NCI-H1092 (cell line): ENCODE measurements at places on chromosomes 12 and 14.
A peak's percentile ranks its signal among the peaks of the same experiment; 100 is the strongest.

DNA sequence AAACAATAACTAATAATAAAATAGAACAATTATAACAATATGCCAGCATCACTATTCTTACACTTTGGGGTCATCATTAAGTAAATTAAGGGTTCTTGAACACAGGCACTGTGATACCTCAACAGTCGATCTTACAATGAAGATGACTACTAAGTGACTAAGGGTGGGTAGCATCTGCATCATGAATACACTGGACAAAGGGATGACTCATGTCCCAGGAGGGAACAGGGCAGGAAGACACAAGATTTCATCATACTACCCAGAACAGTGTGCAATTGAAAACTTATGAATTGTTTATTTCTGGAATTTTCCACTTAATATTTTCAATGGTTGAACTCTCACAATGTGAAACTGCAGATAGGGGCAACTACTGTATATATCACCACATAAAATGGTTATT, 19.7 kb downstream of the TSPAN19 start:
- DNase-seq = no peak

DNA sequence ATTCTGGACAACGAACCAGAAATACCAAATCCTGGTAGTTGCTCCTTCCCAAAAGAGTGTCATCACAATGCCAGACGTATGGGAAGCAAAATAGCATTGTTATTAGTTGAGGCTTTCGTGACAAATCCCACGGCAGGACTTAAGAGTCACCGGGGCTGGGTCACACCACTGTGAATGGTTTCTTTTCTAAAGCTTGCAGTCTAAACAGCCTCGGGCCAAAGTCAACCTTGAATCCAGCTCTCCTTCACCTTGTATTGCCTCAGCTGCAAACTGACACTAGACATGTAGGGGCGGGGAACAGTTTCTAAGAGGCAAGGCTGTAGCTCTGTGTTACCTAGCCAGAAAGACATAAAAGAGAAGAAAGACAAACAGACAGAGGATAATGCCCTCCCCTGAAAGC, 734.8 kb downstream of the MED13L start:
- DNase-seq = no peak

- DNase-seq = no peak
These were observed 145.3 kb downstream of the RBM19 start for GRCh38 chr12:113820842-113821241.

DNA sequence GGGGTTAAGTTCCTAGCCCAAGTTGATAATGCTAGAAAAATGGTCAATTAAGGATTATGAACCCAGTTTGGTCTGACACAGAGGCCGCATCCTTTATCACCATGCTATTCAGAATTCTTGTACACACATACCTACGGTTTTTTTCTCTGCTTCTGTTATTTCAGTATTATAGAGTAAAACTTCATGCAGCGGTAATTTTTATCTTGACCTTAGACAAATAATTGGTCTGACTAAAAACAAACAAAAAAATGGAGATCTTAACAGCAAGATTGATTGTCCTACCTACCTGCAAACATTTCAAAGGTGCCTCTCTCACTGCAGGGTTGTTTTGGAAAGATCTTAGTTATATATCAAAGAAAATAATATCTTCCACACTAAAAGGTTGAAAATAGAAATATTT, 201.9 kb upstream of the PRICKLE1 start:
- no peak for DNase-seq

DNA sequence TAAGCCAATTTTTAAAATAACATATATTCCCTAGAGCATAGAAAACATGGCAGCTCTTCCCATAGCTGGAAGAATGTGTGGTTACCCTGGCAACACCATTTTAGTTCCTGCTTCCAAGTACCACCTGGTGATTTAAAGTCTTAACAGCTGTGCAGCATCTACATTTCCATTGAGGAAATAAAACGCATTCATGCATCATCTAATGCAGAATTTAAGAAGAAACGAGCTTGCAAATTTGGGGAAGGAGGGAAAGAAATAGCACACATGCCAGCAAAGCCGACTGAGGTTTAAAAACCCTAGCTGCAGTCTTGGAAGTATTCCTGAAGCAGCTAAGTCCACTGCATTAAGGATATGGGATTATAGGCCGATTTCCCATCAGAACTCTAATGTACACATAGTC, 22.8 kb upstream of the SLC38A2 start:
- no peak for DNase-seq

GRCh38 chr12:48422060-48422459, 50.3 kb upstream of the ANP32D start:
- DNase-seq = no peak

- no peak for DNase-seq
These were observed 85.0 kb upstream of the SEL1L start for GRCh38 chr14:81618695-81619094.

DNA sequence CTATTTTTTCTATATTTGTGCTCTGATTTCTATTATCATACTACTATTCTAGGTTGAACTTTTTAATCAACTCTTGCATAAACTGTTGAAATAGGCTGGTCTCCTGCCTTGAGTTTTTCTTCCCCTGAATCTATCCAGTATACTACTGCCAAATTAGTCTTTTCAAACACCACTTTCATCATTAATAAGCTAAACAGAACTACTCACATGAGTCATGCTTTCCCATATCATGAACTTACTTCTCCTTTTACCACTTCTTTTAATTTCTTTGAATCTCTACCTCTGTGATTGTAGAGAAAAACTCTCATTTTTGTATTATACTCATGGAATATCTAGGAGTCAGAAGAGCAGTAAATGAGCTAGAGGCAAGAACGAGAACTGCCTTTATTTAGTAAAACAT, 340.3 kb upstream of the PDE3A start:
- no peak for DNase-seq

DNA sequence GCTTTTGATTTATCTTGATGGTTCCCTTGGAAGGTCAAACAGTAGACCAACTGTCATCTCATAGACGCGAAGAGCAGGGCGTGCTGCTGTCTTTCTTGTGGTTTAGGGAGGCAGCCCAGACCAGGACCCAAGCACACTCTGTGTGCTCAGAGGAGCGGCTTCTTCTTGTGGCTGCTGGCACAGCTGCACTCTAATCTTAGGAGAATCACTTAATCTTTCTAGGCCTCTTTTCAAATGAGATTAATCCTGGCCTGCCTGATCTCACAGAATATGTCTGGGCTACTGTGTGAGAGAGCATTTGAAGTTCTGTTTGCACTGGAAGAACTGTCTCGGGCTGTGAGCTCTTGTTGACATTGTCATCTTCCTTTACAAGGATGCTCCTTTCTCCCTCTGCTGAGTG, 60.0 kb upstream of the TRAF3 start:
- no peak for DNase-seq

- peak; percentile 63 for DNase-seq
These were observed 10.9 kb upstream of the PIK3C2G start for GRCh38 chr12:18250313-18250916.

DNA sequence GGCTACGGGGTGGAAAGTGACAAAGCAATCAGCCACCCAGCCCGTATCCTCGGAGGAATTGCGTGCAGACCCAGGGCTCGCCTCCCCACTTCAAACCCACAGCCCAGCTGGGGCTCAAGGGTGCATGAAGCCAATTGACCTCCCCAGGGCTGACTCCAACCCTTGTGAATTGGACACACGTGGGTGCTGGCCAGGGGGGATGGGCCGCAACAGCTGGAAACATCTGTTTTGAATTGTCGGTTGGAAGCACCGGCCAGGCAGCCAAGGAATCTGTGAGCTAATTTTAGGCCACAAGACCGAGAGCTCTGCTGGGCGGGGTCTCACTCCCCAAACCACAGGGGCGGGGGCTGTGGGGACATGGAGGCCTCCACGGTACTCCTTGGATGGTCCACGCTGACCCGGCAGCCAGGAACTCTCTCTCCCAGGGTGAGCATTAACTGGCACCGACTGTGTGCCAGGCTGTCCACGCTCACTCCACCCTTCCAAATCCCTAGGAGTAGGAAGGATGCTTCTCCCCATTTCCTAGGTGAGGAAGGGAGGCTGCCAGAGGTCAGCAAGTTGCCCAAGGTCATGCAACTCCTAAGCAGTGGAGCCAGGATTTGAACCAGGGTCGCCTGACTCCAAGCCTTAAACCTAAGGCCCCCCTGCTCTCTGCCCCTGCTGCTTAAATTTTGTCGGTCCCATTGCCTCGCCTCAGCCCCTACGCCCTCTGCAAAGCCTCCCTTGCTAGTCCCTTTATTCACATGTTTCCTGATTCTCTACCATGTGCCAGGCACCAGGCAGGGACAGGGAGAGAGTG, 11.9 kb upstream of the TMEM119 start:
- no peak for DNase-seq

GRCh38 chr12:9634177-9634803, 26.6 kb upstream of the KLRB1 start:
- peak; percentile 2 for DNase-seq

GRCh38 chr12:94186278-94187241, 38.2 kb downstream of the PLXNC1 start:
- DNase-seq = peak; percentile 44

- DNase-seq = no peak
These were observed 188.4 kb downstream of the PAH start for GRCh38 chr12:102728506-102729242.

GRCh38 chr14:35944847-35945246, 118.7 kb downstream of the BRMS1L start:
- DNase-seq = no peak

DNA sequence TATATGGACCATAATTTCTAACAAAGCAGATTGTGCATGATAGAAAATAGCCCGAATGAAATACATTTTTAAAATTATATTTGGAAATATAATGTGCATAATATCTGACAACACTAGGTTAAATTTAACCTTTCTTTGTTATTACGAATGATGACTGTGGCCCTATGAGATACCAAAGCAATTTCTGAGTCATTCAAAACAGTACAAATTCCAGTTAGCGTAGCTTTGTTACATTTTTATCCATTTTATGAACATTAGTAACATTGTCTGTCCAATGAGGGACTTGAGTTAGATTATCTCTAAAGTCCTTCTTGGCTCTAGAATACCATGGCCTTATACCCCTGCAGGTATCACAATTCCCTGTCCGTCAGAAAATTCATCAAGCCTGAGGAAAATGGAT, 39.0 kb upstream of the REP15 start:
- no peak for DNase-seq

GRCh38 chr12:124481772-124482566, 85.4 kb downstream of the NCOR2 start:
- no peak for DNase-seq

DNA sequence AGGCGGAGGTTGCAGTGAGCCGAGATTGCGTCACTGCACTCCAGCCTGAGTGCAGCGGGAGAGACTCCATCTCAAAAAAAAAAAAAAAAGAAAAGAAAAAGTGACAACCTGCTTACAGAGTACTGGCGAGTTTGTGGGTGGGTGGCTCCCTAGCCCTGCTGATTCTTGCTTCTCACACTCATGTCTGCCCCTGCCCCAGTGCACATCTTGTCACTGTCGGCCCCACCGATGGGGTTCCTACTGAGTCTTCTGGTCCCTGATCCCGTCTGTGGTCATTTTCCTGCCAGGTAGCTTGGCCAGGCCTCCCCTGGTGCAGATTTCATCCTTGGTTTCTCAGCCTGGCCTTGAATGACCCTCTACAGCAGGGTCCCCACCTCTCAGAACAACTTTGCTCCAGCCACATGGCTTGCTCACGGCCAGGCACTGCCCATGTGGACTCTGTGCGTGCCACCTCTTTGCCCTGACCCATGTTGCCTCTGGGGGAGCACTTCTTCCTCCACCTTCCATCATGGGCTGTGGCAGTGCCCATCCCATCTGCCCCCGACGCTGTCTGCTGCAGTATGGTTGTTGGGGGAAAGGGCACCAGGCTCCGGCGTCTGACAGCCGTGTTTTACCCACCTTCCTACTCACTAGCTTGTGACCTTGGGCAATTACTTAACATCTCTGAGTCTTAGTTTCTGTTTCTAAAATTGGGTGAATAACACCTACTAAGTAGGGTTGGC, 2.1 kb upstream of the PTPN6 start:
- DNase-seq = no peak

- DNase-seq = no peak
These were observed 32.2 kb upstream of the BCL7A start for GRCh38 chr12:121989276-121990113.

DNA sequence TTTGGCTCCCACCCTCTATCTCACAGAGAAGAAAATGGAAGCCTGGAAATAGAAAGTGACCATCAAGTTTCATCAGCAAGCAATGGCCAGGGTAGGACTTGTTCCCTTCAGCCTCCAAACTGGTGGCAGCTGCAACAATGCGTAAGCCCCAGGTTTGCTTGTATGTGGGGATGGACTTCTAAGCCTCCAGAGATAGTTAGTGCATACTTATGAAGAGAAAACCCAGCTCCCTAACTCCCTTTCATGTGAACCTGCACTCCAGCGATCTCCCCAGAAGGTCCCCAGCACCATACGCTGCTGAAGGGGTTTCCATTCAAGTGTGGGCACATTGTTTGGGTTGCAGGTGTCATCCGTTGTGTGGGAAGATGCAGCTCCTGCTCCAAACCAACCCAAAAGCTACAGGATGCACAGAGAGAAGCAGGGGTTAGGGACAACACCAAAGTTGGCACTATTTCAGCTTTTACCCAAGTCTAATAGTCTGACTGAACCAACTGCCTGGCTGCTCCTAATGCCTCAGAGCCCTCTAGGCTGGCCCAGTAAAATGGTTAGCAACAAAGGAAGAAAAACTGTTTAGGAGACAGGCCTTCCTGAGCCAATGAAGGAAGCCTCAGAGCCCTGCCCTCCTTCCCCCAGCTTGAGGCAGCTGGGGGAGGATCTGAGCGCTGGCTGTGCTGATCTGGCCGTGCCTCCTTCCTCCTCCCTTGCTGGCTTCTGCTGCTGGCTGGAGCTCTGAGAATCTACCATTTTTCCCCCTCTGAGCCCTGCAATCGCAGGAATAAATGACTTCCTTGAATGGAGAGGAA, 12.3 kb downstream of the ZFP36L1 start:
- DNase-seq = no peak

DNA sequence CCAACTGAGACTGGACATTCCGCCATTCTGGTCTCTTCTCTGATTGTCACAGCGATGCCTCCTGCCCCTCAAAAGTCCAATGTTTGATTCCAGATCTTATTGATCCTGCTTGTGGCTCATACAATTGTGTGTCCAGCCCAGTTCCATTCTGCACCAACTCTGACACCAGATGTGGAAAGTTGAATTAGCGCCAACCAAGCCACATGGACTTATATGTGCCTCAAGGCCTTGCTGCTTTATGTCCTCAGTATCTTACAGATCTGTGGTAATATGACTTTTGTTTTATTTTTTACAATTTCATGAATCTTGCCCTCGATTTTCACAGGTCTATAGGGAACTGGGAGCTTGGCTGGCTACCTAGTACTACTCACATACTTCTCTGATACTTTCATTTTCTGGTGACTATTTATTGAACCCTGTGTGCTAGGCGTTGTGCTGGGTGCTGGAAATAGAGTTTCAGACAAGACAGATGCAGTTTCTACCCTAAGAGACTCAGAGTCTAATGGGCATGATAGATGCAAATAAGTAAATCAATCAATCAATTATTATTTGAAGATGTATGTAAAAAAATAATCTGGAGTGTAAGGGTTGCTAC, 472.0 kb downstream of the TMTC2 start:
- DNase-seq = no peak

- DNase-seq = no peak
These were observed 170.2 kb downstream of the BCAT1 start for GRCh38 chr12:24778486-24779304.

DNA sequence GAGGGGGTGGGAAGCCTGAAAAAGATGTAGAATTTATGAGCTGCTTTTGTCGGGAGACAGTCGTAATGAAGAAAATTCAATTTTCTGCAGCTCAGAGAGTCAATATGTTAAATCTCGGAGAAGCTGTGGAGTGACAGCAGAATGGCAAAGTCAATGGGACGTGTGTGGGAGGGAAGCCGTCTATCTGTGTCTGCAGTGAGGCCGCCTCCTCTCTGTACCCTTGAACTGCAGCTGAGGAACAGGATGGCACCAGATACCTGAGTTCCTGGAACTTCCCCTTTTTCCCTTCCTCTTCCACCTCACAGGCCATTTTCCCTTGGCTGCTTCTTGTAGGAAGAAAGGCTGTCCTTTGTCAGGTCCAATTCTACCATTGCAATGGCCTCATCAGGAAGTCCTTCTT, 9.3 kb upstream of the CALCOCO1 start:
- no peak for DNase-seq
